Stimulated activated CD8-positive, alpha-beta memory T cell treated with anti-CD3 and anti-CD28 coated beads, Interleukin-15, amount 100 ng/mL, for 4 hours (primary cell): ENCODE measurements at places on chromosomes 4 and X.

DNA sequence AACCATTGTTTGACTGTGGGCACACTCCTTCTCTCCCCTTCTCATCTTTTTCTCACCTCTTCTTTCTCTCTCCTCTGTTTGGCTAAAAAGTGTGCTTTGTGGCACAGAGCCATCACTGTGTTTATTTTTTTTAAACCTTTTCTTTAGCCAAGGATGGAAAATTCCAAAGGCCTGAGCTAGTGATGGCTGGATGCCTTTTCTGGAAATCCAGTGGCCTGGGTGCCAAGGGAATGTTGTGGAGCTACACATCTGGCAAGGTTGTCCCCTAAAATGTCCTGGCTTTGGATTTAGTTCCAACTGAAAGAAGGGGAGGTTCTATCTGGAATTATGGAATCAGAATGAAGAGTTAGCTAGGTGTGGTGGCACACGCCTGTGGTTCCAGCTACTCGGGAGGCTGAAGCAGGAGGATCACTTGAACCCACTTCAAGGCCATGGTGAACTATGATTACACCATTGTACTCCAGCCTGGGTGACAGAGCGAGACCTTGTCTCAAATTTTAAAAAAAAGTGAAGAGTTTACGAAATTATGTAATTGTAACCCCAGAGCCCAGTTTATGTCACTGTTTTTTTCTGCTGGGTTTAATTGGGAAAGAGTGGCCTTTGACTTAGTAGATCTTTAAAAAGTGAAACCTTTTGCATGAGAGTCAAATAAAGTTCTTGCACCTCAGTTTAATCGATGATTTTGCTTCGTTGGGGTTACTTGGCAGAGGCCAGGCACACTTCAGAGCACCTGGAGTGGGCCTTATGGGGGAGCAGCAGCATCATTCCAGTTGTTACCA lies 17.7 kb downstream of the DOCK11 start:
- DNase-seq, result no peak

DNA sequence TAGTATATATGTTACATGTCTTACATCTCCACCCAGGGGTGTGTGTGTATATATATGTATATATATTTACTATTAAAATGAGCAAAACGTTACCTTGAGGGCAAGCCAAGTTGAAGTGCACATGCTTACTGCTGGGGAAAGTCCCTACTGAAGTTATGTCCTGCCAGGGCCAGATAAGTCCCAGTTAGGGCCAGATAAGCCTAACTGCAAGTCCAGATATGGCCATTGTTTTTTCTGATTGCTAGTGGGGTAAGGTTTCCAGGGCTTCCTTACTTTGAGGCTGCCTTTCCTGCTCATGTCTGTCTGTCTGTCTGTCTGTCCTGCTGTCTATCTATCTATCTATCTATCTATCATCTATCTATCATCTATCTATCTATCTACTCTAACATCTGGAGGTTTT lies 19.3 kb upstream of the ZNF81 start:
- no peak for DNase-seq

GRCh38 chr4:141255016-141255415 lies 34.3 kb downstream of the ZNF330 start:
- DNase-seq, result no peak

DNA sequence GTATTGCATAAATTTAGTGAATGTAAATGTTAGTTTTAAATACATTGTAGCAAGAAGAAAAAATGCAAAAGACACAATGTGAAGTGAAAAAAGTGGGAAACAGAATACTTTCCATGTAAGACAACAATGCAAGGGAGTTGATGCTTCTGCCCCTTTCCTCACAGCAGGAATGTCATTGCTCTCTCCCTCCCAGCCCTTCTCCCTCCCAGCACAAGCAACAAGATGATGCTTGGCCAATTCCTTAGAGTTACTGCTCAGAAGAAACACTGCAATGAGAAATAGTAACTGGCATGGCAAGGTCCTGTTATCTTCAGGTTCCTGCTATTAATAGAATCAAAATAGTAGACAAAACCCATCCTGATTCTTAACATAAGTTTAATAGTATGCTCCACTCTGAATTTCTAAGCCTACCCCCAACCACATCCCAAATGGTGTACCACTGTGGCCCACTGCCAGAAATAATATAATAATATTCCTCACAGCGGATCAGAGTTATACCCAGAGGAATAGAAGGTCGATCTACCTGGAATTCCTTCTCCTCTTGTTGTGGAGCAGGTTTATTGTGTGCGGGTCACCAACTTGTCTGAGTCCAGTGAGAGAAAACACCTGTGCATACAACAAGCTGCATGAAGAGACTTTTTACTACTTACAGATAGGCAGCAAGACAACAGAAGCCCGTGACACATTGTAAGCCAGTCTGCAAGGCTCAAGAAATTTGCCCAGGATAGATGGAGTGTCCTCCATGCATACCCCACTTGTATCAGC lies 69.8 kb upstream of the SLC7A11 start:
- no peak for DNase-seq

DNA sequence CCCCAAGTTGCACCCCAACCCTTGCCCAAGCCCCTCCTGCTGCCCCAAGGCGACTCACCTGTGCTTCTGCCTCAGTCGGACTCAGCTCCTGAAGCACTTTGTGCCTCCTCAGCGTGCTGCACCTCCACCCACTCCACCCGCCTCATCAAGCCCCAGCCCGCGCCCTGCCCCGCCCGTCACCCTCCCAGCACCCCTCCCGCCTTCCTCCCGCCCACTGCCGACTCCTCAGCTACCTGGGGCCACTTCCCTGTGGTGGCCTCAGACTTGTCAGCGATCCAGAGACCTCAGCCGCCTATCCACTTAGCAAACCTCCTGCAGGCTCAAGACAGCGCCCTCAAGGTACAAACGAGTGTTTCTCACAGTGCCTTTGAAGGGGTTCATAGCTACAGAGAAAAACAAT lies 19.6 kb upstream of the IQCM start:
- no peak for DNase-seq

DNA sequence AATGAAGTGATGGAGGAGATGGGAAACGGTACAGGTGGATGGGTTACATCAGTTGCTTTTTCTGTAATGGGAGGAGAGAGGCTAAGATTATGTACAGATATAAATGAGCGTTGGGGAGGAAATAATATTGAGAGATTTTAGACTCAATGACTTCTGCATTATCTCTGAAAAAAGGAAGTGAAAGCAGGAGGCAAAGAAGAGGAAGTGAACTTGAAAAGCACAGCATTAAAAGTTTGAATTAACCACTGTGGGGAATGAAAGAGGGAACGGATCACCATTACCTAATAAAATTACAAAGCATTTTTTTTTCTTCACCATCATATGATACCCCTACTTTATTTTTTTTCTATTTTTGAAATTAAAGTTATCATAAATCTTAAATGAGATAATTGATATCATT lies 1025.5 kb downstream of the RPA4 start:
- DNase-seq, result no peak

DNA sequence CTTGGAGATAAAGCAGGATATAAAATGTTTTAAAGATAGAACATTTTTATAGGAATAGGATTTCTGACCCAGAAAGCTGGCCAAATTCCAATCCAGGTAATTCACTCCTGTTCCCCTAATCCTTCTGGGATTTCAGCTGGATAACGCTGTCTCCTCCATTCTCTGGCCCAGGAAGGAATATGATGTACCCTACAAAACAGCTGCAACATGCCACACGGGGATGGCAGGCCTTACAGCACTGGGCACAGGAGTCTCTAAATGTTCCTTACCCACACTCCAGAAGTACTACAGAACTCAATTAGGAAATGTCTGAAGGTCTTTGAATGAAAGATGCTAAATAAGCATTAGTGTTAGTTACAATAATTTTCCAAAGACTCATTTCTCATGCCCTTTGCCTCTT lies 15.8 kb downstream of the CAMK2D start:
- DNase-seq, result no peak

- DNase-seq, result no peak
Measured at GRCh38 chrX:50103866-50104566, 96.8 kb downstream of the AKAP4 start.

- no peak for DNase-seq
Measured at GRCh38 chrX:153948847-153949805, 4.7 kb upstream of the RENBP start.

- DNase-seq, result no peak
Measured at GRCh38 chr4:159428975-159429692, 326.3 kb downstream of the RAPGEF2 start.

DNA sequence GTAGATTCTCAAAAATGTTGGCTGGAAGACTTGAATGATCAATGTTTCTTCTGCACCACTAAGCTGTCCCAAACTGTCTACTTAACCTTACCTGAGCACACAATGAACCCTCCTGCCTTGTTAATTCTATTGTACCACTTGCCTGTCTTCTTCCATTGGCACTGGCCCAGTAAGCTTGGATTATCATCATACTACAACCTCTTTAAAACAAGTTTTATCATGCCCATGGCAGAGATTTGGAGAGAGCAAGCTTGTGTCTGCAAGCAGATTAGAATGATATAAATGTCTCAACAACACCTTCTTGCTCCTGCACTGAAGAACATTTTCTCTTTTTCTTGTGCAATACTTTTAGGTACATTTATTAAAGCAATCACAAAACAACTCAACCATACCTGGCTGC lies 74.0 kb upstream of the VMA21 start:
- DNase-seq, result no peak

GRCh38 chrX:4547213-4547836 lies 833.9 kb upstream of the PRKX start:
- no peak for DNase-seq

DNA sequence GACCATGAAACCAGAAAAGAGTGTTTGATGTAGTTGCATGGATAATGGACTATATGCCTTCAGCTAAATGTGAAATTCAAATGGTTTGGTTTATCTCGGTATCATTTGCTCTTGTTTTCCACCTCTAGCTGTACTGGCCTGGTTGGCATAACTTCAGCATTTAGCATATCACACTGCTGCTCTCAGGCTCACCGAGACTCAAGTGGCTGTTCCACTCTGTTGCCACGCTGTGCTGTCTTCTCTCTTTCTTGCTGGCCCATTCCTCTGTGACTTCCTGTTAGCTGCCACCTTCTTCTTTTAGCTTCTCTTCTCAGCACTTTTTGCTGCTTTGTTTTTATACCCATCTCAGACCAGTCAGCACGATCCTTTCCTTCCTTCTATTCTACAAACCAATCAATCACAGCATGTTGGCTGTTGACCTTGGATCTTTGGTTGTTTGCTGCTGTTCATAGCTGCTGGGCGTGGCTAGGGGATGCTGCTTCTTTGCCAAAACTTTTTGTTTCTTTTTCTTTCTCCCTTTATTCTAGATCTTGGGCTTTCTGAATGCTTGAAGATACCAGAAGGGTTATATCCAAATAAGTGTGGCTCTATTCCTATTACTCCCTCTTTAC lies 24.0 kb downstream of the INTS6L start:
- DNase-seq, result no peak

DNA sequence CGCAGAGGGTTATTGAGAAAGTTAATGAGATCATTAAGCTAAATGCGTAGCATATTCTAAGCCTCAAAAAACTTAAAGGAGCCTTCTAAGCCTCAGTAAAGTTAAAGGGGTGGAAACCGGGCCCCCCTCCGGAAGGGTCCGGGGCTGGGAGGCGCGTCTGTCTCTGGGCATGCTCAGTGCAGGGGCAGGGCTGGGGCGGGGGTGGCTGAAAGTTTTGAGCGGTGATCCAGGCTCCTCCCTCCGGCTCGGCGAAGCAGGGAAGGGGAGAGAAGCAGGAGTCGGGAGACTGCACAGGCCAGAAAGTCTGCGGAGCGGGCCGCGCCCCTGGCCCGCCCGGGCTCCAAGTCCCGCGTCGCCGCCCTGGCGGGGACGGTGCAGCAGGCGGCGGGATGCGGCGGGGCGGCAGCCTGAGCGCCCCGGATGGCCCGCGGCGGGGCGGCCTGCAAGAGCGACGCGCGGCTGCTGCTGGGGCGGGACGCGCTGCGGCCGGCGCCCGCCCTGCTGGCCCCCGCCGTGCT lies at the start of gene EVC:
Gene EVC (plus strand): TSS at position 241 of the 518 bp plus-strand sequence. CDS start 180 bp downstream, at position 421.
- no peak for DNase-seq

DNA sequence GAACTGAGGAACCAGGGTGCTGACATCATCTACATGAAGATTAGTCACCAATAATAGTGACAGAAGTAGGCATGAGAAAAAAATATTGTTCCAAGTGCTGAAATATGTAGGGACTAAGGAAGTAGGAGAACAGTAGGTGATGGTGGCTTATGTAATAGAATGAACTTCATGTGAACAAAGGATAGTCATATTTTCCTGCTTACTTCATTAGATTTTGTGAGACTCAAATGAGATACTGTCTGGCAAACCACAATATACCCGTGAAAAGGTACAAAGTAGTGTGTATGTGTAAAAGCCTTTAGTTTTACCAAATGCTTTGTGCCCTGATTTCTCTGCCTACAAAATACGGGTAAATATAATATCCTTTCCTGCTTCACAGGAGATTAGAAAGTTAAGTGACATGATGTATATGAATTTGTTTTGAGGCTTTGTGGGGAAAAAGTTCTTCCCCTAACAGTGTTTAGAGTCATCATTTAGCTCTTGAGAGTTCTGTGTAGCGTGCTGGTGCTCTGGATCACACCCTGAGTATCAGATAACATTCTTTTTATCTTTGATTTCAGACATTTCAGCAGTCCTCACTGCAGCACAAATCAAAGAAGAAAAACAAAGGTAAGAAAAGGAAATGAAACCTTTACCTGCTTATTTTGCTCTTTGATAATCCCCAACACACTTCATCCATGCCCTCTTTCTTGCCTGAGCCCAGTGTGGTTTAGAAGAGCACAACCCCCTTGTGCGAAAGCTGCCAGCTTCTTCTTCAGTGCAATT lies 67.9 kb downstream of the KLHL34 start:
- no peak for DNase-seq

GRCh38 chr4:182827954-182828353 lies 89.2 kb downstream of the DCTD start:
- no peak for DNase-seq

DNA sequence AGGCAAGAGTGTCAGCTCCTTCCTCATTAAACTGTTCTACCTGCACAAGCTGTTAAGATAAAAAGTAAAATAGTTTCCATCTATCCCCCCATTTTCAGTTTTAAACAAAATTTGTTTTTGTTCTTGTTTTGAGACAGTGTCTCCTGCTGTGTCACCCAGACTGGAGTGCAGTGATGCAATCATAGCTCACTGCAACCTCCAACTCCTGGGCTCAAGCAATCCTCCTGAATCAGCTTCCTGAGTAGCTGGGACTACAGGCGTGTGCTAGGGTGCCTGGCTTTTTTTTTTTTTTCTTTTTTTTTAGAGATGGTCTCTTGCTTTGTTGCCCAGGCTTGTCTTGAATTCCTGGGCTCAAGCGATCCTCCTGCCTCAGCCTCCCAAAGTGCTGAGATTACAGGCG lies 105.4 kb downstream of the HS6ST2 start:
- no peak for DNase-seq

GRCh38 chr4:76752861-76753501 lies 145.0 kb downstream of the SOWAHB start:
- DNase-seq, result no peak

DNA sequence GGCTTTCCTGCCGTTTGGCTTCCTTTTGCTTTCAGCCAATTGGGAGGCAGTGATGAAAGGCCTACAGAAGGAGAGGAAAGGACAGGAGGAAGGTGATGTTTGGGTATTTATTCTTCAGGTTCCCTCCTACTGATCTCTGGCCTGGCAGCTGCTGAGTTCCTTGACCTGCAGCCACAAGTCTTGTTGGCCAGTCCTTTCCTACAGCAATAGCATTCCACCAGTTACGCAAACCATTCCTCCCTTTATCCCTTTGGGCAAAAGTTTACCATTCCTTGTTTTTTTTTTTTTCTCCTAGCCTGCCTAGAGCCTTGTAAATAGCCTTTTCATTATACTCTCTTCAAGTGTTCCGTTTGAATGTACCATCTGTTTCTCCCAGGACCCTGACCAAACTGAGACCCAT lies 198.1 kb upstream of the FTHL17 start:
- no peak for DNase-seq
